ENCODE measurements at places on chromosomes 2 and 18. TPM values are rescaled to one million over a fixed set of nuclear protein-coding genes. Genes with fewer than 3 reads are reported as not detected.

Gene IL36A
- not detected for total RNA-seq

Gene NEU2
- not detected for total RNA-seq

Gene DYSF
- total RNA-seq, result 0.34 TPM

Gene SLC9A4
- not detected for total RNA-seq

Gene TUBA4B
- total RNA-seq, result not detected

Gene NAPG
- total RNA-seq, result 60.6 TPM

Gene PPP1R1C
- total RNA-seq, result 0.31 TPM

Gene STK11IP
- total RNA-seq, result 34.2 TPM

Gene CAPN13
- 0.36 TPM for total RNA-seq

Gene IL18RAP
- not detected for total RNA-seq

Gene FAM117B
- total RNA-seq, result 2.3 TPM

Gene PLGLB2
- 1.9 TPM for total RNA-seq

Gene FZD7
- 9.5 TPM for total RNA-seq

Gene LYG1
- not detected for total RNA-seq

Gene CYP27A1
- 304 TPM for total RNA-seq

Gene FAM228A
- total RNA-seq, result not detected
